RKO (cell line): ENCODE measurements at places on chromosomes 4 and X.

GRCh38 chrX:53798281-53798680, 111.8 kb upstream of the HUWE1 start:
- DNase-seq: no peak

- no peak for DNase-seq
These were observed 73.5 kb downstream of the ANXA3 start for GRCh38 chr4:78625073-78625472.

DNA sequence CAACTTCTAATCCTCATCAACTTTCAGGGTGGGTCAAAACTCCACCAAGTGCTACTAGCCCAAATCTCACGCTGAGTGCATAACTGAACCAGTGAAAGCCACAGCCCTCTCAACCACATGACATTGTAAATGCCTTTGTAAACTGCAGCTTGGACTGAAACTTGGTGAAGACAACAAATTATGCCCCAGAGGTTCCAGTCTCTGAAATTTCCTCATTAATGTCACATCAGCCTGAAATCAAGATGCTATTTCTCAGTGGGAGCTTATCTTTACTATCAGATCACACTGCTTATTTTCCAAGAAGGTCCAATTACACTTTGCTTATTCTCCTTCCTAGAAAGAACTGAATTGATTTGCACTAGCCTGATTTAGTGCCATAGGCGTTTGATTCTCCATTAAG, 46.6 kb downstream of the SOWAHB start:
- DNase-seq: no peak

GRCh38 chrX:65997978-65998717, 41.7 kb downstream of the VSIG4 start:
- no peak for DNase-seq

- no peak for DNase-seq
These were observed 715.7 kb downstream of the KCTD8 start for GRCh38 chr4:43732829-43733426.
